Activated T-helper 1 cell treated with anti-CD3 and anti-CD28 coated beads, Interleukin-2, amount 50 U/mL, for 16 hours (primary cell): ENCODE measurements at places on chromosomes 13 and 19.
A peak's percentile ranks its signal among the peaks of the same experiment; 100 is the strongest.

DNA sequence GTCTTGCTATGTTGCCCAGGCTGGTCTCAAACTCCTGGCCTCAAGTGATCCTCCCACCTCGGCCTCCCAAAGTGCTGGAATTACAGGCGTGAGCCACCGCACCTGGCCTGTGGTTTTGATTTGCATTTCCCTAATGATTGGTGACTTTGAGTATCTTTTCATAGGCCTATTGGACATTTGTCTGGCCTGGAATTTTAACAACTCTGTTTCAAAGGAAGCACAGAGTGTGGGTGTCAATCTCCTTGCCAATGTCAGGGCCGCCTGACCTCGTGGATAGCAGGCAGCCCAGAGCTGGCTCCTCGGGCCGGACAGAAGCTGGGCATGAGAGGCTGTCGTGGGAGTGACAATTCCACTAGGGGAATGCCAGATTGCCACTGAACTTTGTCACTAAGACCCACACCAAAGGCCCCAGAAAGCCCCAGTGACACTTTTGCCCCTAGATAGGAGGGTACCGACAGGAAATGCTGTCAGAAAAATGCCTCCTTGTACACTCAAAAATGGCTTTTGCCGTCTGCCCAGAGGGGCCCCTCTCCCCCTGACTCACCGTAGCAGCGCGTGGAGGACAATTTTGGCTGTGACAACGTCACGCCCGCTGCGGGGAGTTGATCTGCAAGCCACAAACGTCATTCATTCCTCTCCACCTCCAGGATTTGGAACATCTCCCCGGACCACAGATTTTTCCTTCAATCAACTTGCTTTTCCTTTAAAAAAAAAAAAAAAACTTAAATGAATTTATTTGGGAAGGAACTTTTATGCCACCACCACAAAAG, 11.7 kb upstream of the ADGRE5 start:
- peak; percentile 85 for DNase-seq

GRCh38 chr13:39524795-39525194, 78.2 kb downstream of the LHFPL6 start:
- no peak for DNase-seq

- no peak for DNase-seq
Observed at GRCh38 chr13:61276401-61276800, 139.2 kb downstream of the PCDH20 start.

DNA sequence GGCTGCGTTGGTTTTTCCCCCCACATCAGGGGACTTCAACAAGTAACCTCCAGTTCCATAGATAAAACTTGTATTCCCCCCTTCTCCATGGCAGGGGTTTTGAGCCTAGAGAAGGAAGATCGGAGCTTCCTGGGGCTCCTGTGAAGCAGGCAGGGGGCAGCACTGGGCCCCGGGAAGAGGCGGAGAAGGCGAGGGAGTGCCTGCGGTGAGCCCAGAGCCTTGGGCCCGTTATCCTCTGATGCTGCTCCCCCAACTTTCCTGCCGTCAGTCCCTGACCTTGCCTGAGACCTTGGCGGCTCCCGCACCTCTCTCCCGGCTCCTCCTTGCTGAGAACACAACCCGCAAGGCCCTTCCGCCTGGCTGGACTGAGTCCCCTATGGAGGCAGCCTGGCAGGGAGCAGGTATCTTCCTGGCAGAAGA, 2.5 kb downstream of the LIPE start:
- no peak for DNase-seq

DNA sequence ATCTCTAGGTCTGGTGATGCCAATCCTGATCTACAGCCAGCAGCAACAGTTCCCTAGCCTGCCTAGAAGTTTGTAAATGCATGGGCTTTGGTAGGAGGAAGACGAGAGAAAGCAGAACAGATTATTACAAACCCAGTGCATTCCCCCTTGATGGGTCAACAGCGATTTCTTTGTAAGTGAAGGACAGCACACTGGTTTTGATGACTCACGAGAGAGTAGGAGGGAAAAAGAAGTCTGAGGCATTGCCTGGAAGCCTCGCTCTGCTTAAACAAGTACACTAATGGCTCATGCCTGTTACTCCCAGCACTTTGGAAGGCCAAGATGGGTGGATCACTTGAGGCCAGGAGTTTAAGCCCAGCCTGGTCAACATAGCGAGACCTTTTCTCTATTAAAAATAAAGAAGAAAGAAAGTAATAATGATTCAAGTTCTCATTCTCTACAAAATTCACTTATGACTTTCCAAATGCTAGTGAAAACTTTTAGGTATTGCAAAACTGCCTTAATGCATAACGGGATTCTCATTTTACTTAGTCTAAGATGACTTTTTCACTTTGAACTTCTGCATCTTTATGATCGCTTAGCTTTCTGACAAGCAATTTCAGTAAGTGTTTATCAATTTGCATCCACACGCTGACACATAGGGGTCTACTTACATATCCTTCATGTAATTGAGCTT, 47.7 kb upstream of the USPL1 start:
- DNase-seq, result no peak

- no peak for DNase-seq
Observed at GRCh38 chr19:55694656-55695491, 19.8 kb downstream of the EPN1 start.

DNA sequence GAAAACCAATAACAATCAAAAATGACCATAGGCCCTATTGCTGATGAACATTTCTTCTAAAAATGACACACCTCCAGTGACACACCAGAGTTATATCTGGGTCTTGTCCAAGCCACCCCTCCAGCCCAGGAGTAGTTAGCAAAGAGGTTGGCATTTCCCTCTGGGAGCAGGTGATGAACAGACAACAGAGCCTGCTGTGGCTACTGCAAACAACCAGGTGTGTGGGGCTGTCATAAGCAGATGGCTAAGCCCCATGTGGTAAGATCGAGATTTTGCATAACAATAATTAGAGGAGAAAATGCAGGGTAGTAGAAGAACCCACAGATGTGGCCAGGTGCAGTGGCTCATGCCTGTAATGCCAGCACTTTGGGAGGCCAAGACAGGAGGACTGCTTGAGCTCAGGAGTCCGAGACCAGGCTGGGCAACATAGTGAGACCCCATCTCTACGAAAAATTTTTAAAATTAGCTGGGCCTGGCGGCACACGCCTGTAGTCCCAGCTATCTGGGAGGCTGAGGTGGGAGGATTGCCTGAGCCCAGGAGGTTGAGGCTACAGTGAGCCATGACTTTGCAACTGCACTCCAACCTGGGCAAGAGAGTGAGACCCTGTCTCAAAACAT, 5.0 kb downstream of the XRCC1 start:
- no peak for DNase-seq

- DNase-seq, result no peak
Observed at GRCh38 chr19:28913626-28914025, 299.3 kb downstream of the UQCRFS1 start.

GRCh38 chr13:48859272-48860105, 116.2 kb upstream of the FNDC3A start:
- DNase-seq, result no peak

DNA sequence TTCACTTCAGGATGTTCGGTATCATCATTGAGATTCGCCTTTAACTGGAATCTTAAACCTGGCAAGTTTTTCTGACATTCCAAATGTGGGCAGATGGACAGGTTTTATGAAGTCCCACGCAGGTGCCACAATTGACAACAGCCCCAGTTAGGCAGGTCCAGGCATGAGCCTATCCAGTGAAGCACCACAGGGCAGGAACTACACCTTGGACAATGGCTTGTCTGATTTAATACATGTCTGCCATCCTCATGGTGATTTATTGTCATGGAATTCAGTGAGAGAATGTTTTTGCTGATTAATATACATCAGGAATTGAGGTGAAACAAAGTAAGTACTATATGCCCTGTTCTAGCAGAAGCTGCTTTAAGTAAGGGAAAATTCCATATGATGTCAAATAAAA, 10.2 kb upstream of the TPP2 start:
- DNase-seq, result no peak
